ENCODE measurements at places on chromosomes 7 and 10.

DNA sequence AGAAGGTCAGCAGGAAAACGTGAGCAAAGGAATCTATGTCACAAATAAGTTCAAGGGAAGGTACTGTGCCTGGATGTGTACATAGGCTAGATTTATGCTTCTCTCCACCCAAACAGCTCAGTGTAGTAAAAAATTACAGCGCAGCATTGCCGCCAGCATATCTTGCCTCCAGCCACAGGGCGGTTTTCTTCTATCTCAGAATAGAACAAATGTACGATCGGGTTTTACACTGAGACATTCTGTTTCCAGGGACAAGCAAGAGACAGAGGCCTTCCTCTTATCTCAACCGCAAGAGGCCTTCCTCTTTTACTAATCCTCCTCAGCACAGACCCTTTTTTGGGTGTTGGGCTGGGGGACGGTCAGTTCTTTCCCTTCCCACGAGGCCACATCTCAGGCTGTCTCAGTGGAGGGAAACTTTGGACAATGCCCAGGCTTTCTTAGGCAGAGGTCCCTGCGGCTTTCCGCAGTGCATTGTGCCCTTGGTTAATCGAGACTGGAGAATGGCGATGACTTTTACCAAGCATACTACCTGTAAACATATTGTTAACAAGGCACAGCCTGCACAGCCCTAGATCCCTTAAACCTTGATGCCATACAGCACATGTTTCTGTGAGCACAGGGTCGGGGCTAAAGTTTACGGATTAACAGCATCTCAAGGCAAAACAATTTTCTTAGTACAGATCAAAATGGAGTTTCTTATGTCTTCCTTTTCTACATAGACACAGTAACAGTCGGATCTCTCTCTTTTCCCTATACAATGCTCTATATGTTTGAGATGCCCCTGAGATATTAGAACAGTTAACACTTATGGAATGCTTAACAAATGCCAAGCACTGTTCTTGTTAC, 11.6 kb upstream of the ABHD11 start:
- DNase-seq: no peak

DNA sequence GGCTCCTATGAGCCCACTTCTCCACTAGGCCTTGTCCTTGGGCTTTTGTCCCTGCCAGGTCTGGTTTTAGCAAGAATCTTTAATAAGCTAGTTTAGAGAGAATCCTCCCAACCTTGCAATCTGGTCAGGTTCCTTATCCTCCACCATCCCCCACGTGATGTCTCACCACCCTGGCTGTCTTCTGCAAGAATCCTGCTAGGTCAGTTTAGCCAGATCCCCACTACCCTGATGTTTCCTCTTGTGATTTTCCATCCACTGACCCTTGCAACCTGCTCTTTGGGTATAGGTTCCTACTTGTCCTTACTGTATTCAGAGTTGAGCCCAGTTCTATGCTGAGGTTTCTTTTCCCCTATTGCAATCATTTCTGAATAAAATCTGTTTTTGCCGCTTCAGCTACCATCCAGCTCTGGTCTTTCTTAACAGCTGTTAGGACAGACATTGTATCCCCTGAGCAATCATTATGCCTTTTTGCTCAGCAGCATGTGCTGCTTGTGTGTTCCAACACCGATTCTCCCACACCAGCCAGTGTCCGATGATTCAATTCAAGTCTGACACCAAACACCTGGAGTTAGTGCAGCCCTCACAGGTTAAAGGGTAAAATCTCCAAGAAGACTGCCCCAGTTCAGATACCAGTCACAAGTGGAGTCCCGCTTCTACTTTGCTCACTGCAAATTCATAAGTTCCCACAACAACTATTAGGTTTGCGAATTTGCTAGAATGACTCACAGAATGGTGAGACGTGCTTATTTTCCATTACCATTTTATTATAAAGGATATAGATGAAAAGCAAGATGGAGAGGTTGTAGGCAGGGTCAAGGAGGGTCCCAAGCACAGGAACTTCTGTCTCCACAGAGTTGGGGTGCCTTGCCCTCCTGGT, 62.2 kb upstream of the ADCY1 start:
- DNase-seq: no peak

DNA sequence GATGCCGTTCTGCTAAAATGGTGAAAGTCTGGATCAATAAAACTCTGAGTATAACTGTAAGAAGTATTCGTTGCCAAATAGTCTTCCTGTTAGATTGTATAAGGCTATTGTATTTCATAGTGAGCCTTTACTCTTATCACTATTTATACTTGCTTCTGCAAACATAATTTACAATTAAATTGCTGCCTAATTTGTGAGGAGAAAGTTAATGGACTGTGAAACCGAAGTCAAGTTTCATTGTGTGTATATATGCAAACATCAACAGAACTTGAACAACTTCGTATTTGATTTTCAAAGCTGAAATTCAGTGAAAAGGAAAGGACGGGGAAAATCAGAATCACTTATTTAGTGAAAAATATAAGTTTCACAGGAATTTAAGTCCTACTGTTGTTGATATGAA, 135.9 kb upstream of the CCDC6 start:
- no peak for DNase-seq

- no peak for DNase-seq
Observed at GRCh38 chr10:101878869-101879268, 35.3 kb upstream of the KCNIP2 start.

GRCh38 chr7:148270576-148270975, 320.0 kb upstream of the C7orf33 start:
- no peak for DNase-seq

GRCh38 chr7:100933734-100934133, 15.6 kb upstream of the MUC3A start:
- no peak for DNase-seq

DNA sequence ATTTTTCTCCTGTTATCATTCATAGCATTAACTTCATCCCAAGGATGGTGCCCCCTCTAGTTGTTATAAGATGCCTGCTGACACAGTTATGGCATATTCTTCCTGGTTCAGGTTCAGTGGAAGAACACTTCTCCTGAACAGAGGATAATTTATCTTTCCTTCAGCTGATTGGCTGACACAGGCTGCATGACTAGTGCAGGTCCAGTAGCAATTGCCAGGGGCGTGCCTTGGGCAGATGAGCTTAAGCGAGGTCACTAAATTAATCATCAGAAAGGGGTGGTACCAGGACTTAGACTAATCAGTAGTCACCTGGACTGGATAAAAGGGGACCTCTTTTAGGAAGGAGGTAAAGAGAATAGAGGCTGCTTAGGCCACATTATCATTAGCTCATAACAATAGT, 42.3 kb downstream of the BZW2 start:
- no peak for DNase-seq

DNA sequence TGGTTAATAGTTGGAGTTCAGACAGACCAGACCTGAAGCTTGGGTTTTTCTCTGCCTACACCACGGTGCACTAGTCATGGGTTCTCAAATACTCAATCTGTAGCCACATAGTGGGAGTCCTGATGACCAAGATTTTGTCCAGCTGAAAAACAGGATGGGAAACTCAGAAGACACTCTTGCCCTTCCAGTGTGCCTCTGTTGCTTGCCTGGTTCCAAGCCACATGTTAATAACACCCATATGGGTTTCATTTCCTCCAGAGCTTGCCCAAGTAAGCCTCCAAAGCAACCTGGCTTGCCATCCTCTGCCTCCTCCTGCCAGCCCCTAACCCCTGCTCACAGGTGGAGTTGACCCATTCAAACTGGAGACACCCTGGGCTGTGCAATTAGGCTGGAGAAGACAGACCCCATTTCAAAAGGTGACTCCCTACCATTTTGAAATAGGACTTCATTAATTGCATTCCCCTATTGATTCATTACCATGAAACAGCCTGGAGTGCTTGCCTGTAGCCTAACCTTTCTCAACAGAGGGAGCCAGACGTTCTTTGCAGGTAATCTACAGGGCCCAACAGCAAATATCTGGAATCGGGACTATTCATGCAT, 108.0 kb upstream of the HABP2 start:
- DNase-seq: no peak

- no peak for DNase-seq
Observed at GRCh38 chr10:123093489-123093888, 42.3 kb upstream of the HMX3 start.

DNA sequence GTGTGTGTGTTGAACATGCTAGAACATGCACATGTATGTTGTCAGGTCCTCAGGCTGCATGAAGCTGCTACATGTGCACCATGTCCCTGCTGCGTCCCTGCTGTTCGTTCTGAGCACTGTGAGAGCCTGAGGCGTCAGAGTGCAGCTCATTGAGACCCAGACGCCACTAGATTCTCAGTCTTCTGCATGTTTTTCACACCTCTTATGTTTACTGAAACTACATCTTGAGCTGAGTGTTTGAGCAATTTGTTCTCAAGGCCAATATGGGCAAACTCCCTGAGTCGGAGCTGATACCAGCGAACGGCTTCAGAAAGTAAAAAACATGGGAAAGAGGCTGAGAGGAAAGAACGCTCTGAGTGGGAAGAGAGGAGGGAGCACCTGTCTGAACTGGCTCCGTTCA, 350.4 kb downstream of the PAXIP1 start:
- no peak for DNase-seq

DNA sequence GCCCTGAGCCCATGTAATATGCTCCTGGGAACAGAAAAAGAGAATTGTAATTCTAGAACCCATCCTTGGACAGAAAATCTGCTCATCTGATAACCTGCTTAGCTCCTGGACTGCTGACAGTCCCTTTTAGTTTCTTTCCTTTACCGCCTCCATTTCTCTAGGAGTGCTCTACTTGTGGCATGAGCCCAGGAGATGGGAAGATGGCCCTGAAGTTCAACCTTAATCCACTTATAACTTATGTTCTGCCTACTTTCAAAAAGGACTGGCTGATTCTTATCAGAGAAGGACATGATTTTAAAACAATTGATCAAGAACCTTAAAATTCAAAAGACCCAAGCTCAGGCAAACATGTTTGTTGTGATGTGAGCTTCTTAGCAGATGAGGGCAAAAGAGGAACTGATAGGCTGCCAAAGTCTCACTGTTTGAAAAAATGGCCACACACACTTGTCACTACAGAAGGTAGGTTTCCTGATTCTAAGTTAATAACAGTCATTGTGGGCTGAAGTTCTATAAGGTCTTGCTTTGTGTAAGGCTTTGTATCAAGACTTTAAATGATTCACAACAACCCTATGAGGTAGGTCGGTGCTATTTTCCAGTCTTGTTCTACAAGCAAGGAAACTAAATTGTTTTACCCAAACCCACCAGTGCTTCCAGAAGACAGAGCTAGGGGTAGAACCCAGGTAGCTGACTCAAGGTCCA, 94.3 kb upstream of the AFAP1L2 start:
- no peak for DNase-seq

- peak; percentile 1 for DNase-seq
Observed at GRCh38 chr10:128263891-128264688, 137.9 kb upstream of the MKI67 start.

GRCh38 chr7:450741-451140, 68.9 kb downstream of the PDGFA start:
- DNase-seq: no peak

GRCh38 chr7:43139137-43139536, 26.7 kb downstream of the HECW1 start:
- peak; percentile 39 for DNase-seq

- DNase-seq: no peak
Observed at GRCh38 chr7:21675255-21675654, 132.4 kb downstream of the DNAH11 start.

DNA sequence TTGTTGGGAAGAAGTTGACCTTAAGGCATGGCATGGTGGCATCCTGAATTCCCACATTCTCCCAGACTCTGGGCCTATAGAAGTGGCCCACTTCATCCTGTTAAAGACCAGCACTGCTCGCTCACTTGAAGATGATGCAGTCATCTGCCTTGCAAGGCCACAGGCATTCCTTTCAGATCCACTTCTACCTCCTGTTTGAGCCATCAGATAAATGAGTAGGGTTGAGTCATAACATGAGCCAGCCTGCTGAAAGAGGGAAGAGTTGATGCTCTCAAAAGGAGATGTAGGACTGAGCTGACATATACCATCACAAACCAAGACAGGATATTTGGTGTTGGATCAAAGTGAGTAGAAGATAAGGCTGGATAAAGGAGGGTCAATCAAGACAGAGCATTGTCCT, 1.5 kb upstream of the EBLN1 start:
- no peak for DNase-seq

GRCh38 chr10:29083096-29083495, 205.8 kb upstream of the LYZL1 start:
- no peak for DNase-seq

DNA sequence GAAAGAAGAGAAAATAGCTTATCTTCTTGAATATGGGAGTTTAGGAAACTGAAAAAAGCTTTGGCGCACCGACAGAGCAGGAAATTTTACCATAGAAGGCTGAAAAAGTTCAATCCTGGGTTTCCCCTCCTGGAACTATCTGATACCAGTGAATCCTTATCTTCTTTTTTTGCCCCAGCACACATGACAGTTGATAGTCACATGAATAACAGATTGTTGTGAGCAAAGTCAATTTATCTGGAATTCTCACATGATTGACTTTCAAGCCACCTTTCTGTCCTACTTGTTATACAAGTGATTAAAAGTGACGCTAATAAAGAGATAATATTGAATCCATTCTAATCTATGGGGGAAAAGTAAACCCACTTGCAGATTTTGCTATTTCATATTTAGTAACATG, 365.8 kb upstream of the NPVF start:
- DNase-seq: no peak

DNA sequence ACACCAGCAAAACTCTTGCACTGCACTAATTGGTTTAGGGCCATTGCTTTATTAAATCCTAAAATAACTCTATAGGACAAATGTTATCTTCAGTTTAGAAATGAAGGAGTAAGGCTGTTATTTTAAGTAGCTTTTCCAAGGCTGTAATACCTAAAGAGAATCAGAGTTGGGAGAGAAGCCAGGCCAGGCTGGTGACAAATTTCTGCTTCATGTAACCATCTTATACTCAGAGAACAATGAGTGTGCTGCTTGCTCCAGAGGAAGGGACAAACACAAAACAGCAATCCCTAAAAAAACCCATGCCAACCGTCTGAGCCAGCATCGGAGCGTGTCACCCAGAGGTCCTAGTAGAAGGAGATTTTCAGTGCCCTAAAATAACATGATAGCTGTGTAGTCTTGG, 49.7 kb upstream of the TARP start:
- DNase-seq: no peak

GRCh38 chr10:58704226-58704625, 191.6 kb downstream of the BICC1 start:
- no peak for DNase-seq

GRCh38 chr7:6382817-6383216, 64.9 kb downstream of the DAGLB start:
- DNase-seq: no peak

- DNase-seq: no peak
Observed at GRCh38 chr7:108499566-108499965, 26.4 kb downstream of the PNPLA8 start.

GRCh38 chr7:64685091-64685490, 19.2 kb downstream of the ZNF107 start:
- DNase-seq: no peak

GRCh38 chr7:110448918-110449317, 642.0 kb upstream of the LRRN3 start:
- no peak for DNase-seq

GRCh38 chr10:49139846-49140195, 6.0 kb upstream of the FAM170B start:
- DNase-seq: peak; percentile 82
